ENCODE measurements at places on chromosomes 6 and 20.

GRCh38 chr6:113650610-113650979 is 206.6 kb upstream of the MARCKS start:
- no peak for DNase-seq

GRCh38 chr20:16352321-16352720 is 220.9 kb downstream of the KIF16B start:
- no peak for DNase-seq

DNA sequence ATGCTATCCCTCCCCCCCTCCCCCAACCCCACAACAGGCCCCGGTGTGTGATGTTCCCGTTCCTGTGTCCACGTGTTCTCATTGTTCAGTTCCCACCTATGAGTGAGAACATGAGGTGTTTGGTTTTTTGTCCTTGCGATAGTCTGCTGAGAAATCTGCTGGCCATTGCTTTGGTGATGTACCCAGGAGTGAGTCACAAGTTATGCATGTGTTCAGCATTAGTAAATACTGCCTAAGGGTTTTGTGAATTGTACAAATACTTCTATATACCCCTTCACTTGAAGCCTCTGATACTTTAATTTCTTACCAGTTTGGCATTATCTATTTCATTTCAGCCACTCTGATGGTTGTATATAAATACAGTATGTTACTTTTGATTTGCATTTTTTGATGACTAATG is 711.3 kb upstream of the GJE1 start:
- DNase-seq, result no peak

DNA sequence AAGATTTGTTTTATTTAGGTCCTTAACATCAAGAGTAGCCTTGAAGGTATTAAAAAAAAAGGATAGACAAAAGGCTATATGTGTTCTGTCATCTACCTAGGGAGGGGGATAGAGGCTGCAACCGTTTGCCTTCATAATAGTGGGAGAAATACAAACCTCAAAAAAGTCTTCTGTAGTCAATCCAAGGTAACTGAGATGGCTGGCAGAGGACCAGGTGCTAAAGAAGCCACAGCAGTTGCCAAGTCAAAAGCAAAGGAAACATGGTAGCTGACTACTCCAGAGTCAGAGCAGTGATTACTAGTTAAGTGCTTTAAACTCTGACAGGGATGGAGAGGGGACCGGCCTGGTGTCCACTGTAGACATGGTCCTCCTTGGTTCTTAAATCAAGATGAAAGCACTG is 249.4 kb downstream of the PTPRK start:
- DNase-seq, result no peak

DNA sequence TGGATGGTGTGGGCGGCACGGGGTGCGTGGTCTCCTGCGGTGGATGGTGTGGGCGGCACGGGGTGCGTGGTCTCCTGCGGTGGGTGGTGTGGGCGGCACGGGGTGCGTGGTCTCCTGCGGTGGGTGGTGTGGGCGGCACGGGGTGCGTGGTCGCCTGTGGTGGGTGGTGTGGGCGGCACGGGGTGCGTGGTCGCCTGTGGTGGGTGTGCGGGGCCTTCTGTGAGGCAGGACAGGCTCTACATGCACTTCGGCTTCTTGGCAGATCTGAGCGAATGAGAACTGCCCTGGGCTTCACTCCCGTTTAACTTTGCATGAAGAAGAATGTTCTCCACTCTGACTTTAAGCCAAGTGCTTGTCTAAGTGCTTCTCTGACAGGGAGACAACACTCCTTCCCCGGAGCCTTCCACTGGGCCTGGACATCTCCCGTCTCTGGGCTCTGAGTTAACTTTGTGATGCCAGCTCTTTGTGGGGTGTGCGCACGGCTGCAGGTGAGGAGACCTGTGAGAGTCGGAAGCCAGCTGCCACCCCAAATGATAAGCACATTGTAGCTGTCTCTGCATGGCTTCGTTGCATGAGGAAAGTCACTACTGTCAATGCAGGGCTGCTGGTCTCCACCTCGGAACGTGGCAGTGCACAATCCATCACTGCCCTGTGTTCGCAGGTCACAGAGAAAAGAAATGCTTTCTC is 244.8 kb downstream of the DLL1 start:
- DNase-seq, result no peak

GRCh38 chr20:33862709-33863403 is 51.7 kb downstream of the CHMP4B start:
- no peak for DNase-seq

- DNase-seq, result peak; percentile 33
These were observed 92.7 kb downstream of the AGPAT4 start for GRCh38 chr6:161181121-161181520.

DNA sequence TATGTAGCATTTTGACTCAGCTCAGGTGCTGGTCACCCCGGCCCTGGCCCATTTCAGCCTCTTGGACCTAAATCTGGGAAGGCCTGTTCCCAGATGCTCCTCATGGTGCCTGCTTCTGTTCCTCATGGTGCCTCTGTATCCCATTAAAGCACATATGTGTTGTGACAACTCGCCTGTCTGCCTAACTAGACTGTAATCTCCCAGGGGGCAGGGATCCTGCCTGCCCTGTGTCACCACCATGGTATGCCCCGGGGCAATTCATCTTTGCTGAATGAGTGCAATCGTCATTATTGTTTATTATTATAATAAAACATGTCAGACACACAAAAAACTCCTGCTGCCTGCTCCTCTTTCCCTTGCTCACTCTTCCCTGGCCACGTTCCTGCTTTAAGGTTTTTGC is 62.0 kb downstream of the ZFP64 start:
- no peak for DNase-seq

DNA sequence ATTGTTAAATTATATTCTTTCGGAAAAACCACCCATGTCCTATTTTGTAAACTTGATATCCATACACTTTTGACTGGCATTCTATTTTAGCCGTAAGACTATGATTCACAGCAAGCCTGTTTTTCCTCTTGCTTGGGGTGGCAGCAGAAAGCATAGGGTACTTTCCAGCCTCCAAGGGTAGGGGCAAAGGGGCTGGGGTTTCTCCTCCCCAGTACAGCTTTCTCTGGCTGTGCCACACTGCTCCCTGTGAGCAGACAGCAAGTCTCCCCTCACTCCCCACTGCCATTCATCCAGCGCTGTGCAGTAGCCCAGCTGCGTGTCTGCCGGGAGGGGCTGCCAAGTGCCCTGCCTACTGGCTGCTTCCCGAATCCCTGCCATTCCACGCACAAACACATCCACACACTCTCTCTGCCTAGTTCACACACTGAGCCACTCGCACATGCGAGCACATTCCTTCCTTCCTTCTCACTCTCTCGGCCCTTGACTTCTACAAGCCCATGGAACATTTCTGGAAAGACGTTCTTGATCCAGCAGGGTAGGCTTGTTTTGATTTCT is 2.1 kb upstream of the ESR1 start:
- no peak for DNase-seq

GRCh38 chr20:25063546-25063945 is 5.6 kb upstream of the ACSS1 start:
- DNase-seq, result no peak

- DNase-seq, result no peak
These were observed 240.9 kb upstream of the RNF217 start for GRCh38 chr6:124721331-124721730.

DNA sequence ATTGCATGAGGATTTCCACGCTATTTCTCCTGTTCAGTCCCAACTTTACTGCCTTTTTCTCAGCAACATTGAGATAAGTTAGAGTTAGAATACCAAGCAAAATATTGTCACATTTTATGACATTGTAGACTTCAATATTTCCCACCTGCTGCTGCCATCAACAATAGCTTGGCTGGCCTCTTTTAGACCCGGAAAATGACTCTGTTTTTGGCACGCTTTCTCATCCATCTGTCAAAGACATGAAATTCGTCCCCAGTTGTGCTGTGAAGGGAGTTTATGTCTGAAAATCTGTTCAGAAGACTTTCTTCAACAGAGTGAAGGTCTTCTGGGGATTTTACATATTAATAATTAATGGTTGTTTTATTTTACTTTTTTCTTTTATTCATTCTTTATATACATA is 857.3 kb downstream of the FRK start:
- no peak for DNase-seq

DNA sequence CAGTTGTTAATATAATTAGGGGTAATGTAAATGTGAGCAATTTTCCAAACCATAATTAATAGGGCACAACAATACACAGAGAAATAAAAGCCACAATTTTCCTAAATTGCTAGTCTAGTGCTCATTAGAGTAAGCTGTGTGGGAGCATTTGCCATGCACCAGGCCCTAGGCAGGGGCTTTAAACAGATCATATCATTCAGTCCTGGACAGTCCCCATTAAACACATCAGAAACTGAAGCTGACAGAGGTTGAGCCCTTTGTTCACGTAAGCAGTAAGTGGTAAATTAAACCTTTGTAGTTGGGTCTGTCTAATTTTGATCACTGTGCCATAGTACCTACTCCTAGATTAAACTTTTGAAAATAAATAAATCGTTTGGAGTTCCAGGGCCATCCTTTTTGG is 931.1 kb downstream of the C6orf118 start:
- no peak for DNase-seq

DNA sequence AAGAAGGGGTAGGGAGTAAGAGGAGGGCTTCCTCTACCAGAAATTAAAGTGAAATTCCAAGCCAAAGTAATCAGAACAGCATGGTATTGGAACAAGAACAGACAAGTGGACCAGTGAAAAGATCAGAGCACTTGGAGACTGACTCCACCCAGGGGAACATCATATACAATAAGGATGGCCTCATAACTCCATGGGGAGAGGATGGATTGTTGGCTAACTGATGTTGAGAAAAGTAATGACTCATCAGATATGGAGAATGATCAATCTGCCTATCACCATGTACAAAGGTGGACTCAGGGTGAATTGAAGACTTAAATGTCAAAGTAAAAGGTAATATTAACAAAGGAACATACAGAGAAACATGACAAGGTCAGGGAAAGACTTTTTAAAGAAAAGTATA is 12.8 kb downstream of the SLC22A3 start:
- no peak for DNase-seq

GRCh38 chr20:17518339-17519052 is 12.7 kb downstream of the BFSP1 start:
- DNase-seq, result no peak

DNA sequence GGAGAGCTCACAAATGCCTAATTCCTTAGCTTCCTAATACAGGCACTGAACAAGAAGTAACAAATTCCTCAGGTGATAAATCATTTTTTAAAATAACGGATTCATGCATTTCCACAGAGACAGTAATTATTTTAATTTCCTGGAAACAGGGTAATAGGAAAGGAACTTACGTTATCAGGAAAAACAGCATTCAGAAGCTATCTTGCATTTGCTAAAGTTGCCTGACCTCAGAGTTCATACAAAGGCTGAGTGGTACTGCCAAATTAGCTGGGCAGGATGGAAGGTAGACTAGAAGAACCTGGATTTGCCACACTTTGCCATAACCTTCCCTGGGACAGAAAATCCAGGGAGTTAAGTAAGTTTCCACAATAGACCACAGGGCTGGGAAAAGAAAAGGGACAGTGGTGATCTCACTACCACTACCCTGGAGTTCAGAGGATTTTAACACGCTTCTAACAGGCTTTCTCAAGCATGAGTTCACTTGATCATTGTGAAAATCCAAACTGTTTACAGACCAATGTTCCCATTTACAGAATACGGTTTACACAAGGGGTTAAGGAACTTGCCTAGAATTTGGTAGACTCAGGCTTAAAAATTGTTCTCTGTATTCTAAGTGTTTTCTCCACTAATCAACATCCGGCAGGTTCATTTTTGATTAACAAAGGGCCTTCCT is 57.0 kb downstream of the KIF13A start:
- DNase-seq, result no peak

- DNase-seq, result peak; percentile 8
These were observed 56.6 kb upstream of the SAMHD1 start for GRCh38 chr20:37007898-37008649.

DNA sequence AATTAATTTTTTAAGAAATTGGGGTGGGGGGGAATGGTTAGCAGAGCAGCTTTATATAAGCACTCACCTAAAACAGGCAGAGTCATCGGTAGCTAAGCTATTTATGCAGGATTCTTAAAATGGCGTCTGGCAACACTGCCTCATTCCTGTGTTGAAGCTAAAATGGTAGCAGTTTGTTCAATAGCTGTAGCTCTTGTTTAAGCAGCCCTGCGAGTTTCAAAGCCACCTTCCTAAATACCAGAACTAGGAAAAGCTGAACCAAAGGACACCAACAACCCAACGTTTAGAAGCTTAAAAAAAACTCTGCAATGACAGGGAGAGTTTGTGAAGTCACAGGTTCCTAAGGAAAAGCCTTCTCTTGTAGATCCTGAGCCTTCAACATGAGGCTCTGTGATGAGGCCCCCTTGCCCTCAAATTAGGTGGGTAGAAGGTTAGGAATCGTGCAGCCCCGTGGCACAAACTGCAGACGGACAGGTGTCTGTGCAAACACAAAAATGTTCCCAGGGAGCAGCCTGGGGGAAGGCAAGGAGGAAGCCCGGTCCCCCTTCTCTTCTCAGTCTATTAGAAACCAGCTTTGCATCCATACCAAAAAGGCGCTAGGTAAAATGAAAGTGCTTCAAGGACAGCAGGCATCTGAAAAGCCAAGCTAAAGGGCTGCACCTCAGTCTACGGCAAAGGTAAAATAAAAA is 4.7 kb downstream of the ZMYND8 start:
- peak; percentile 65 for DNase-seq

- no peak for DNase-seq
These were observed 954.3 kb downstream of the KIF16B start for GRCh38 chr20:15618912-15619311.

- DNase-seq, result no peak
These were observed 6.4 kb downstream of the CLPS start for GRCh38 chr6:35790683-35791082.

DNA sequence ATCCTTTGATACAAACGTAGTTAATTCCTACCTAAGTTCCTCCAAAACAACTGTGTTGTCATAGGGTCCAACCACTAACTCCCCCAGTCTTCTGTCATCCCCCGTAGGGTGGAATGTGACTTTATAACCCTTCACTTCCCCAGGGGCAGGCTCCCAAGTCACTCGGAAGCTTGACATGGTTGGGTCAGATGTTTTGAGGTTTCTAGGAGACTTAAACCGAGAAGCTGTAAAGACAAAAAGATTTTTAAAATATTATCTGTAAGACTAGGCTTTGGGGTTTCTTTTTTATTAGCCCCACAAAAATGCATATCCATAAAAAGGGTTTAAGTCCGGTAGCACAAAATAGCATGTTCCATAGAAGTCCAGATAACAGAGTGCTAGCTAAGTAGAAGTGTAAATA is 50.2 kb downstream of the COL12A1 start:
- DNase-seq, result no peak

- DNase-seq, result no peak
These were observed 76.4 kb downstream of the BACH2 start for GRCh38 chr6:90220273-90220672.

- DNase-seq, result no peak
These were observed 4.5 kb downstream of the IDH3B start for GRCh38 chr20:2659547-2659946.

DNA sequence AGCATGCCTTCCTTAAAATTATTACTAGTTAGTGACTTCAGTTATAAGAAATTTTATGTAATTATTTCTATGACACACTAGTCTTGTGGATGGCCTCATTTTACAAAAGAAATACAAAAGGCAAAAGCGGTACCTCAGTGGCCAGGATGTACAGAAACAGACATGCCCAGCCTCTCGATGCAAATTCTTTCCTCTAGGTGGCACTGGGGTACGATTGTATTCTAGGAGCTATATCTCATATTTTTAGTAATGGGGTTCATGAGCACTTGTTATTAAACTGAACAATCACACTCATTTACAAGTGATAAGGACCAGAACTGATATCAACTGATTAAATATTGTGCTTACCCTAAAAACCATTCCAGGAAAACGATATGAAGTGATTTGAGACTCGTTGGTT is 59.8 kb downstream of the SOD2 start:
- DNase-seq, result no peak
